ENCODE measurements at places on chromosomes 11 and 22.

DNA sequence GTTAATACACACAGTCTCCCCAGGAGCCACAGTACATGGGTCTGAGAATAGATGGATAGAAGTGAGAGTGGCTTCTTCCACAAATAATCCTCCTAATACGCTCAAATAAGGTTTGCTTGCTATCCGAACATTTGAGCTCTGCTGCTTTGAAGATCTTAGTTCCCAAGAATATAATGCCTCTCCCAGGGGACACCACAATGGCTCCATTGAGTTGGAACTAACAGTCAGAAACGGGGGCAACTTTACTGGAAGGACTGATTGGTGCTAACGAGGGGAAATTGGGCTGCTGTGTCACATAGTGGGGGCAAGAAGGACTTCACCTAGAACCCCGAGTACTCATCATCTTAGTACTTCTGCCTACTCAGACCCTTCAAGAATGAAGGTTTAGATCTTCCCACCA is 66.2 kb downstream of the IGLL5 start:
- no peaks in the 10 kb centered on the region for H3K36me3 ChIP-seq
- no peak for DNase-seq
- H3K27ac ChIP-seq, result no peak overlapping the region

DNA sequence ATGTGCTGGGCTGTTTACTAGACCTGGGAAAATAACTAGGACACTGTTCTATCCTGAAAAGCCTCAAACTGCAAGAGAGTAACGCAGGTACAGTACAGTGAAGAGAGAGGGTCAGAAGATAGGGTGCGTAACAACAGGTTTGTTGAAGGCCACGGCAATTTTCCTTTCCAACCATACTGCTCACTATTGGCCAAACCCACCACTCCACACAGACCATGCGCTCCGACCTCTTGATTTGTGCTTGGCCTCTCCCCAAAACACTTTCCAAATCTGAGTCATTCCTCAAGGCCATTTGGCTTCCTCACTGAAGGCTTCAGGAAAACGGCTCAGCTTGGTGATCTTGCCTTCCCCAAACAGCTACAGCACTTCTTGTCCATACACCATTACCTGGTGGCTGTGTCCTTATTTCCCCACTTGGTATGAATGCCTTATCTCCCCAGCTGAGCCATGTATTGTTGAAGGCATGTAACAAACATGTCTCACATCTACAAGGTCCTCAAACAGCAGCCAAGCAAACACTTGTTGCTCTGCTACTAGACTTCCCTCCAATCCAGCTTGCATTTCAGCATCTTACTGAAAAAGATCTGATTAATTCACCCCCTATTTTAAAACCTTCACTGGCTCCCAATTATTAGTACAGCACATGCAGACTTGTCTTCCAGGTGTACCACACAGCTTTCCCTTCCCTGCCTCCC is 40.9 kb downstream of the TCF20 start:
- no peak overlapping the region for H3K27ac ChIP-seq
- H3K4me1 ChIP-seq, result peaks cover 2% of the 10 kb centered on the region
- no peaks in the 10 kb centered on the region for H3K27me3 ChIP-seq
- no peak for DNase-seq

DNA sequence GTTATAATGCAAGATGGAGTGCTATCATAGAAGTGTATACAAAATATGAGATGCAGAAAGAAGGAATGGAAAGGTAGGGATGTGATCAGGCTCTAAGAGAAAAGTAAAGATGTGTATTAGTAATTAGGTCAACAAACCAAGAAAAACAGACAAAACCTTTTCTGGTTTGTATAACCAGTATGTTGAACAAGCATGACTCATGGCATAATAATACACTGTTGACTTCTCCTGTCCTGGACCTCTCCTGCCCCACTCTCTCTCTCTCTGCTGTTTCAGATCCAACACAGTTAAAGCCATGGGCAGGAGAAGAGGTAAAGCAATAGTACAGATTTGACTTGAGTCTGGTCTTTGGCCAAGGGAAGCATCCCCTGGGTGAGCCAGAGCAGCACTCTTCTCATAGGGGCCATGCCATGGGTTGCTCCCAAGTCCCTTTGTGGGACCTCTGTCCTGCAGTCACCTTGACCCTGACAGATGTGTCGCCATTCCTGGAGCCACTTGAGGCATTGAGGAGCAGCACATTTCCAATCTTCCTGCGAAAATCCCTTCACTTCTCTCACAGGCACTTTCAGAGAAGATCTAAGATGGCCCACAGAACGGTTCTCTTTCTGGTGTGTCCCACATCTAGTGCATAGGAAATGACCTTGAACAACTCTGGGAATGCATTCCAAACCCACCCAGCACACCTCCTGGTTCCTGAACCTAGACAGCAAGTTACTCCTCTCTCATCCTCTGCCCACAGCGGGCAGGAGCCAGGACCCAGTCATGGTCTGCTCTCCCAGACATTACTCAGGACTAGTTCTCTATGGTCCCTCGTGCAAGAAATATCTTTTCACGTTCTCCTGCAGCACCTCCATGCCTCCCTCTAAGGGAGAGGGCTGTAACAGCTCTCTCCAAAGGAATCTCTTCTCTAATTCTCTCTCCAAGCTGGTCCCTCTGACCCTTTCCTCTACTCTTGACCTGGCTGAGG is 58.2 kb upstream of the PRSS23 start:
- no peaks in the 10 kb centered on the region for H3K27me3 ChIP-seq
- no peak overlapping the region for H3K27ac ChIP-seq
- no peak for DNase-seq
- no peak overlapping the region for H3K4me3 ChIP-seq
- H3K36me3 ChIP-seq, result no peaks in the 10 kb centered on the region

GRCh38 chr11:133425992-133426391 is 106.3 kb downstream of the OPCML start:
- DNase-seq, result no peak
- H3K4me1 ChIP-seq, result no peaks in the 10 kb centered on the region
- H3K4me3 ChIP-seq, result no peak overlapping the region
- no peaks in the 10 kb centered on the region for H3K36me3 ChIP-seq
- H3K27me3 ChIP-seq, result no peaks in the 10 kb centered on the region

GRCh38 chr11:124646148-124646547 is 23.5 kb downstream of the TBRG1 start:
- no peak overlapping the region for H3K4me3 ChIP-seq
- peaks cover 4% of the 10 kb centered on the region for H3K4me1 ChIP-seq
- no peak overlapping the region for H3K27ac ChIP-seq
- no peaks in the 10 kb centered on the region for H3K36me3 ChIP-seq
- no peak for DNase-seq
- H3K27me3 ChIP-seq, result no peaks in the 10 kb centered on the region

- H3K36me3 ChIP-seq, result no peaks in the 10 kb centered on the region
- DNase-seq, result peak; percentile 72
- H3K27ac ChIP-seq, result peak overlapping the region; percentile 95
- H3K4me3 ChIP-seq, result peak overlapping the region; percentile 89
- peaks cover 13% of the 10 kb centered on the region for H3K4me1 ChIP-seq
Observed at GRCh38 chr22:41444360-41445128, 2.1 kb downstream of the TOB2 start.

DNA sequence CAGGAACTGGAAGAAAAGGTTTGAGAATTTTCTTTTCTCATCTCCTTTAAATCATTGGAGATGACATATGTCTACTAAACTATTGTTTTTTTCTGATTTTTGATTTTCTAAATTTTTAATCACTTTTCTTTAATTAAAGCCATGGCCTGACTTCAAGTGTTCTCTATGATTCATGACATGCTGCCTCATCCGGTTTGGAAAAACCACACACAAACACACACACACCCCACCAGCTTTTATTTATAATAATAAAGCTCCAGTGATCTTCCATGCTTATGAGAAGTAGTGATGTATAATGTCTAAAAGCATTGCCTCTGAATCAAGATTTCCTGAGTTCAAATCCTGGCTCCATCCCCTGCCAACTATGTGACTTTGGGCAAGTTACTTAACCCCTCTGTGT is 179.2 kb downstream of the SPON1 start:
- DNase-seq, result no peak
- H3K4me3 ChIP-seq, result no peak overlapping the region
- H3K27ac ChIP-seq, result no peak overlapping the region
- no peaks in the 10 kb centered on the region for H3K4me1 ChIP-seq

GRCh38 chr11:73398721-73399120 is 22.5 kb downstream of the RELT start:
- no peak overlapping the region for H3K4me3 ChIP-seq
- H3K4me1 ChIP-seq, result no peaks in the 10 kb centered on the region
- peaks cover 10% of the 10 kb centered on the region for H3K36me3 ChIP-seq
- no peak for DNase-seq
- no peak overlapping the region for H3K27ac ChIP-seq

DNA sequence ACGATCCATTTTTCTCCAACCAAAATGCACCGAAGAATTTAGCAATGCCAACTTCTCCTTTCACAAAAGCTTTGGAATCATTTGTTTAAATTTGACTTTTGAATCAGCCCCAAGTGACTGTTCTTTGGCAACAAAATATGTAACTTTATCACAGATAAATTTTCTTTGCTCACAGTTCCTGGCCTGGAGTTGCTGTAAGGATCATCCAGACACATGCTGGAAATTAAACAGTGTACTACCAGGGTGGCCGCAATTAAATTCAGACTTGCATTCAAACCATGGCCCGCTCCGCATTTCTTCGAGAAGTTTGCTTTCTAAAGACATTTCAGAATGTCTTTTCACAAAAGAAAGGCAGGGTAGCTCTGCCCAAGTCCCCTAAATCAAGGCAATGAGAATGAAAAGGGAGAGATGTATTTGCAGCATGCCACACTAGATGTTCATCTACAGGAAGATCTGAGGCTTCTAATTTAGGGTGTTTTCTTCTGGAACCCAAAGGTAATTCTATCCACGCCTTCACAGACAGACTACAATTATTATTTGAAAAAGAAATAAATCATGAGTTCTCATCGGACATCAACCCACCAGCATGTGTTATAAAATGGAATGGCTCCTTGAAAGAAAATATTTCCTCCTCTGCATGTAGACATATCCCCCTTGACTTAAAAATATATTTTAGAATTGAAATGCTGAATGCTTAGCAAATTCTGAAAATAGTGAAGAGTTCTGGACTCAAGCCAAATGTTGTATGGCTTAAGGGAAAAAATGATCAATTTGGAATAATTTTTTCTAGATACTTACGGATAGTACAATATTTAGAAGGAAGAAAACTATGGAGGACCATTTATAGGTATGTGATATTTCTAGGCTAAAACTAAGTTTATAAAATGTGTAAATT is 189.7 kb upstream of the BLID start:
- H3K36me3 ChIP-seq, result no peaks in the 10 kb centered on the region
- DNase-seq, result no peak
- H3K27me3 ChIP-seq, result no peaks in the 10 kb centered on the region
- no peak overlapping the region for H3K4me3 ChIP-seq
- no peaks in the 10 kb centered on the region for H3K4me1 ChIP-seq

DNA sequence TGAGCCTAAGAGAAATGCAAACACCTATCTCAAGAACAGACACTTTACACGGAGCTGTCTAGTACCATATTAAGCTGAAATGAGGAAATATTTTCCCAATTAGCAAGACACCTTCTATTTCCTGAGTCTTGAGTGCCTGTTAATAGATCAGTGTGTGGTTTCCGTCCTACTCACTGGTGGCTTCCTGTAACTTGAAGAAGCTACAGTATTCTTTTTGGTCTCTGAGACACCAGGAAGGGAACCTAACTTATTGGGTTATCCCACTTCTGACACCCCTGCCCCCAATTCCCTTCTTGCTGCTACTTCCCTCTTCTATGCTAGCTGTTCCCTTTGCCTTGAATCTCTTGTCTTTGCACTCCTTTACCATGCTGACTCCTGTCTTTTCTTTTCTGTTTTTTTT is 92.7 kb downstream of the FDX1 start:
- no peaks in the 10 kb centered on the region for H3K36me3 ChIP-seq
- no peaks in the 10 kb centered on the region for H3K27me3 ChIP-seq
- H3K4me3 ChIP-seq, result no peak overlapping the region
- no peaks in the 10 kb centered on the region for H3K4me1 ChIP-seq

GRCh38 chr11:22466809-22467208 is 128.6 kb downstream of the SLC17A6 start:
- H3K36me3 ChIP-seq, result no peaks in the 10 kb centered on the region
- no peaks in the 10 kb centered on the region for H3K4me1 ChIP-seq
- no peak overlapping the region for H3K4me3 ChIP-seq
- no peak overlapping the region for H3K27ac ChIP-seq

GRCh38 chr22:32409977-32410376 is 2.1 kb downstream of the RTCB start:
- peaks cover 29% of the 10 kb centered on the region for H3K36me3 ChIP-seq
- DNase-seq, result no peak
- no peaks in the 10 kb centered on the region for H3K27me3 ChIP-seq
- H3K27ac ChIP-seq, result peak overlapping the region; percentile 23

DNA sequence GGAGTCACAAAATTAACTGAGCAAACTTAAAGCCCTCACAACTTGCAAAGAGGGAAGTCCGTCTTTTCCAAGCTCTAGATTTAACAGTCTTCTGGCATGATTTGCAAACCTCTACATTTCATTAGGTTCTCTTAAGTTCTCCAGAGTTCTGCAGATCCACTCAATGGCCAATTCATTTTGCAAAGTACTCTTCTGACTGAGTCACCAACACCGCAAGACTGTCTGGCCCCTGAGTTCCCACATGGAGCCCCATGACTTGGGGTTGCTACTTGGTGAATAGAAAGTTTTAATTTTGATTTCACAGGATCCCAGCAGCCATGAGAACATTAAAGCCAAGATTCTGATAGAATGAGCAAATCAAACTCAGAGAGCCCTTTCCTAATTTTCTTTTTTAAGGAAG is 134.5 kb downstream of the PLEKHA7 start:
- no peaks in the 10 kb centered on the region for H3K27me3 ChIP-seq
- no peak for DNase-seq
- H3K4me3 ChIP-seq, result no peak overlapping the region
- H3K27ac ChIP-seq, result no peak overlapping the region
- no peaks in the 10 kb centered on the region for H3K4me1 ChIP-seq
- H3K36me3 ChIP-seq, result no peaks in the 10 kb centered on the region

GRCh38 chr11:18295316-18295715 is 26.6 kb downstream of the HPS5 start:
- DNase-seq, result no peak
- peaks cover 52% of the 10 kb centered on the region for H3K36me3 ChIP-seq
- no peaks in the 10 kb centered on the region for H3K4me1 ChIP-seq
- H3K27me3 ChIP-seq, result no peaks in the 10 kb centered on the region

Data from effector memory CD4-positive, alpha-beta T cell (primary cell).